ENCODE measurements at places on chromosomes 12 and 14.
A peak's percentile ranks its signal among the peaks of the same experiment; 100 is the strongest.

- DNase-seq = peak; percentile 81
Measured at GRCh38 chr14:35365130-35366055, 39.2 kb downstream of the NFKBIA start.

DNA sequence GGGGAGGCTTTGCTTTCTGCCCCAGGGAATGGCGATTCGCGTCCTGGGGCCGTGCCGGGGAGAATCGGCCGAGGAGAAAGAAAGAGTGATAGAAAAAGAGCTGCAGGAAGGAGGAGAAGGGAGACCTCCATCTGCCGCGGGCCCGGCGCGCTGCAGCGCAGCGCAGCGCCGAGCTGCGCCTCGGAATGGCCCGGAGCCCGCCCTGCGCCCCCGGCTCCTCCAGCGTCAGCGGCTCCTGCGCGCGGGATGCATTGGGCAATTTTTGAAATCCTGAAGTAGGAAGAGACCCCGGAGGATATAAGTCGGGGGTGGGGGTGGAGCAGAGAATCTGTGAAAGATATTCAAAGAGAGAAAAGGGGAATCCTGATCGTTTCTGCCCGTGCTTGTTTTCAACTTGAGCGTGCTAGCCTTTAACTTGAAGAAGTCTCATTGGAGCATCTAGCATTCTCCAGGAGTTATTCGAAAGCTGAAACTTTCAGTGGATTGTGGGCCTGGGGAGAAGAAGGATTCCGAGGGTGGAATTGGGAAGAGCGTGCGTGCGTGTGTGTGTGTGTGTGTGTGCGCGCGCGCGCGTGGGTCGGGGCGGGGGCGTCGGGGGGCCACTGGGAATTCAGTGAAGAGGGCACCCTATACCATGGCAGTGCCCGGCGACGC lies 441 bp downstream of the PDE3A start:
- peak; percentile 49 for DNase-seq

- DNase-seq = peak; percentile 64
Measured at GRCh38 chr14:55846826-55847446, 266.9 kb downstream of the KTN1 start.

- peak; percentile 13 for DNase-seq
Measured at GRCh38 chr14:21668377-21668776, 5.2 kb downstream of the OR4E1 start.

DNA sequence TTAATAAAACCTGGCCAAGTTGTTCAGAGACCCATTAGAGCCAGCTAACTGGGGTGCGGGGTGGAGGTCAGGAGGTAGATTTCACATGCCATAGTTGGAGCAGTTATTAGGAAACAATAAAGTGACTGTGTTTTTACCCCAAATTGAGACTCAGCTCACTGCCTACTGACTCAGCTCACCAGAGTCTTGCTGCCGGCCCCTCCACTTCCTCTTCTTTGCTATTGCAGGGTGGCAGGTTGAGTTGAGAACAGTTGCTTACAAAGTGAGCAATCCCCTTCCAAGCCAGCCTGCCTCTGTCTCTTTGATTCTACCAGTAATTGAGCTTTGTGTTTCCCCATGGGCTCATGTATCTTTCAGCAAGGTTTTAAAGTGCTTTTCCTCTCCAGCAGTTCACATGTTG lies 12.9 kb downstream of the ST8SIA1 start:
- peak; percentile 45 for DNase-seq

DNA sequence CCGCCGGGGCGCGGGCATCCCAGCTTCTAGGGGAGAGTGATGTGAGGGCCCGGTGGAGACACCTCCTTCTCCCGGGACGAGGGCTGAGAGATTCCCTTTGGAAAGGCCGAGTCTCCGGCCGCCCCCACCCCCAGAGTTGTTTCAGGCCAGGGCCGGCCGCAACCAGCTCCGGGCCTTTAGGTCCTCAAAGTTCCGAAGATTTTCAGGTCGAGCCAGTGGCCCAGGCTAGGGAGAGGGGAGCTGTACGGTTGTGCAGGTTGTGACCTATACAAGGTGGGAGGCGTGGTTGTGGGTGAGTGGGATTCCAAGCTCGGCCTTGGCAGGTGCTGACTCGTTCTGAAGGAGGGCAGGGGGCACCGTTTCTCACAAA lies 18.4 kb upstream of the ANKRD33 start:
- DNase-seq = no peak

DNA sequence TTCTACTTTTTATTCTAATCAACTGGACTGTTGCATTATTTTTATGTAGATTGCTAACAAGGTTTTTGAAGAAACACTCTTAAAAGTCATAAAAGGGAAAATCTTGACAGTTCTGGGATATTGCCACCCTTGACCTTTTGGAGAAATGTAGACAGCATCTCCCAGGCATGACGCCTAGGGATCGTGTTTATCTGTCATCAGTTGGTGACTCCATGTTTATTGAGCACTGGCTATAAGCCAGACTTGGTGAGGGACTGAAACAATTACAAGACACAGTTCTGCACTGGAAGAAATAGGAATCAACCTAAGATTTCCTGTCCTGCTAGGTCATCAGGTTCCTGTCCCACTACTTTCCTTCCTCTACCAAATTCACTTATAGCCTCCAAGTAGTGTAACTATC lies 34.5 kb downstream of the HMGA2 start:
- peak; percentile 81 for DNase-seq

DNA sequence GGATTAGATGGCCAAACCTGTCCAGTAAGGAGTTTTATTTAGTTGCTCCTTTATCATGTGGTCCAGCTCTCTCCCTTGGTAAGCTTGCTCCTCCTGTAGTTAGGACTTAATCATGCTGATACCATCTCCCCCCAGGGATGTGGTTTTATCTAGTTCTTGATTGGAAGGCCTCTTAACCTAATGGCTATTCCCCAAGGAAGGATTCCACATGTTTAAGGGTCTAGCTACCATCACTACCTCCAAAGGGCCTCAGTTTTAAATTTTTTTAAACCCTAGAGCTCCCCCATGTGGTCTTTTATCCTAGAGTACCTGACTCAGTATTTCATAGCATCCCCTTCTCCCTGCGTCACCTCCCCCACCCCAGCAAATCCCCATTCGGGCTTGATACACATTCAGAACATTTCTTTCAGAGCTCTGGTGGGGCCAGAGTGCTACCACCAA lies 22.5 kb downstream of the MAP3K12 start:
- DNase-seq = peak; percentile 45

DNA sequence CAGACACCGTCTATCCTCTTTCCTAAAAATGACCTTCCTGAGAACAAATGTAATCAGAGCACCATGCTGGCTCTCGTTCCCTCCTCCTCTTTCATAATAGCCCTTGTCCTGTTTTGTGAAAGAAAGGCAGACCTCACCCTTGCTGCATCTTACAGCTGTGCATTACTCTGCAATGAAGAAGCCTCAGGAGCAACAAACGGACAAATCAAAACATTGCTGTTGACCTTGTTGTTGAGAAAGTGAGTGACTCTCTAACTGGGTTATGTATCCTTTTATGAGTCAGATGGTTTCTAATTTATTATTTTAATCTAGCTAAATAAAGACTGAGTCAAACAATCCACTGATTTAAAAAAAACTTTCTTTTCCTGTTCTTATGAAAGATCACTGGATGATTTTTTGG lies 180.9 kb downstream of the RPS29 start:
- no peak for DNase-seq

DNA sequence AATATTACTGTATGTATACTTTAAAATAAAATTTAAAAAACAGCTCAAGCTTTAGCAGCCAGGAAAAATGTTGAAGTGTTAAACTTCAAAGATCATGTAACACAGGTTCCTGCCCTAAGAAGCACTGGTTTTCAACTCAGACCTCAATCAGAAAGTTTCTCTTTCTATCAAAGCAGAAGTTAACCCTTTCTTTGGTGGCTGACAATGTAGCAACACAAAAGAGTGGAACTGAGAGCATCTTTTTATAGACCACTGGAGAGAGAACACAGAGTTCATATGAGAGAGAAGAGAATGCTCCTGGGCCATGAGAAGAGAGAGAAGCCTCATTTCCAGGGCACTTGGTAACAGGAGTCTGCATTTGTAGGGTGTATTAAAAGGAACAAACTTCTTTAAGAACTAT lies 42.2 kb upstream of the KTN1 start:
- no peak for DNase-seq

DNA sequence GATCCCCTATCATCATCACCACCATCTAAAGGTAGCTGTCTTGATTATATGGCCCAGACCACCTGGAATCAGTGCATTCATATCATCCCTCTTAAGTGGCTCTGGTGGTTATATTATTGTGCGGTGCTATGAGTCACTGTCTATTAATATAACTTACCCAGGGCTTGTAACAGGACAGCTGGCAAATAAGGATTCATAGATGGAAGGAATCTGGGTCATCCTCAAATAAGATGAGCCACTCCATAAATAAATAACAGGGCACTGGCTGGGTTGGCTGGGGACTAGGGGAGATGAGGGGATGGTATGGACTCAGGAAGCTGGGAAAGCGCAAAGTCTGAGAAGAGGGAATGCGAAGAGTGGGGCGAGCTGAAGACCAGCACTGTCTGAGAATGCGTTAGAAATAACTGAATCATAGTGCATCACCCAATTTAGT lies 216.1 kb downstream of the NUAK1 start:
- DNase-seq = peak; percentile 79

GRCh38 chr12:88325076-88325815 lies 183.1 kb downstream of the TMTC3 start:
- peak; percentile 95 for DNase-seq

- DNase-seq = peak; percentile 32
Measured at GRCh38 chr12:39103552-39104165, 198.3 kb upstream of the CPNE8 start.

DNA sequence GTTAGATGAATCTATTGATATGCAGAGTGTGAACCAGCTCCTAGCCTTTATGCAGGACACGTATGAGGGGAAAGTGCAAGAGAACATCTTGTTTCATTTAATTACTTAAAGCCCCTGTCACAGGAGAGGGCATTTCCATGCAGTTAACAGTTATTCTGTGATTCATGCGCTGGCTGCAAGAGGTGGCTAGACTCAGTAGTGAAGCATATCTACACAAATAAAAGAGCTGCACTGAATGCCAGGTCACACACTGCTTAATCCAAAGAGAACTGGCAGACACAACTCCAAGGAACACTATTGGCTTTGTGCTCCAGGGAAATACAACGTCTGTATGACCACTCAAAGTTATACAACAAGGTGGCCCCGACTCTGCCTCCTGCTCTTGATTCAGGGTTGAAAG lies 394.1 kb downstream of the C12orf75 start:
- DNase-seq = peak; percentile 38

DNA sequence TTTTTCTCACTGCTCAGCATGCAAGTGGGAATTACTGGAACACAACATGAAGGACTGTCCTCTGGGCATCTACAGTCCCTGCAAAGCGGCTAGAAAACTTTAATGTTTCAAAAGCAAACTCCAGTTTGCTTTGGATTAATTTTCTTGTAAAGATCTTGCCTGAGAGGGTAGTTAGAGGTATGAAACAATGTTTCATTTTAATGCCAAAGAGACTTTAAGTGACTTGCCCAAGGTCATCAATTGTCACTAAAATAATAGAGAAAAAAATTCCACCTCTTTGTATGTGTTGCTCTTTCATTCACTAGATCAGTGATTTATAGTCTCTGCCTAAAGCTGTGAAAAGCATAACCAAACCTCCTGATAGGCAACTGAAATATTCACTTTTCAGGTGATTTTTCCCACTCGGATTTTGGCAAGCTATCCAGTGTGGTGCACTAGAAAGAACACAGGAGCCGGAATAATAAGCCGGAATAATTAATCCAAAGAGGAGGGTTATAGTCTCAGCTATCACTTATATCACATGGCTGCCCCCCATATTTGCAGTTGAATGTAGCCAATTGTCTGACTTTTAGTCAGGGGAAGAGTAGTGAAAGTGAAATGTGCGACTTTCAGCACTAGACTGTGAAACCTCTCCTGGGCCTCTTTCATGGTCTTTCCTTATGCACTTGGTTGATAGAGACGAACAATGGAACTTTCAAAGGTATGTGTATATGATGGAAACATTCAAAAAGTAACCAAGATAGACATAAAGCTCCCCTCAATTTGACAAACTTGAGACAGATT lies 107.7 kb downstream of the SLC6A15 start:
- no peak for DNase-seq

DNA sequence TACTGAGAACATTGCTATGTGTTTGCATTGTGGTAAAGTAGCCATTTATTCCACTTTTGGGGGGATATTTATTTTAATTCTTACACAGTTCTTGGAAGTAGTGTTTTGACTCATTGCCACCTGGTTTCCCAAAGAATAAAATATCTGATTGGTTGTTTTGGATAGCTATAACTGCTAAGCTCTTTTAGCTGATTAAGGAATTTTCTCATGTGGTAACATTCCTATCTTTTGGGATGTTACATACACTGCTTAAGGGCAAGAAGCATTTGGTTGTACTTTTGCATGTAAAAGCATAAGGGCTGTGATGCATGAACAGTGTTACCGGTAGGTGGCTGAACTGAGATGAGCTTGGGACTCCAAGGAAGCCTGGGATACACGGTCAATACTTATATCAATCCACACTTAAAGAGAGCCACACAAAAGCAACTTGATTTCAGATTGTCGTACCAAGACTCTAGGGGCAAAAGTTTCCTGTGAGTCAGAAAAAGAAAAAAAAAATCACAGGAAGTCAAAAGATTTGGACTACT lies 71.4 kb upstream of the PRKD1 start:
- DNase-seq = no peak

DNA sequence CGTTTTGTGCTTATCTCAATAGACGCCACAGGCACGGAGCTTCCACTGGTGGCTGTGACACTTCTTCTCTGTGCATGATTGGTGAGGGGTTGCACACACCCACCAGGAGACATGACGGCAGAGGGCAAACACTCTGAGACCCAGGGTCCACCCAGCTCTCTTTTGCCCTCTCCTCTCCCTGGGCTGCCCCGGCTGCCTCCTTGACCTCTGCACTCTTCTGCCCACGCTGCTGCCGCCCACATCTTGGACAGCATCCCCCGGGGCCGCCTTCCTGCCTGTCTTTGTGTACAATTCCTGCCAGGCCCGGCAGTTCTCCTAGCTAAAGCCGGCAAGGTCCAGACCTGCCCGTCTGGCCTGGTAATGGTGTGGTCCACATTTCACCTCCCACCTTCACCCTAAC lies 44.7 kb downstream of the DPF3 start:
- DNase-seq = no peak

GRCh38 chr14:21036751-21037150 lies 2.1 kb upstream of the RNASE13 start:
- no peak for DNase-seq

GRCh38 chr12:53067074-53067992 lies 11.9 kb downstream of the SPRYD3 start:
- no peak for DNase-seq

- DNase-seq = no peak
Measured at GRCh38 chr12:52063082-52063924, 6.5 kb upstream of the ATG101 start.

GRCh38 chr12:64821116-64821630 lies 3.3 kb upstream of the TBC1D30 start:
- no peak for DNase-seq

- no peak for DNase-seq
Measured at GRCh38 chr14:21041676-21042433, at the start of gene RNASE7. TSS of gene RNASE7 (plus strand) at chr14:21042362. CDS start at chr14:21042993, 631 bp downstream.

Data from fibroblast of skin of right quadriceps (primary cell).